ENCODE measurements at places on chromosomes 7 and 10. TPM values are rescaled to one million over a fixed set of nuclear protein-coding genes. Genes with fewer than 3 reads are reported as not detected.

CPVL gene
- total RNA-seq: 72.6 TPM

CTAGE6 gene
- not detected for total RNA-seq

KCND2 gene
- 0.07 TPM for total RNA-seq

MKX gene
- 0.15 TPM for total RNA-seq

ANKRD16 gene
- total RNA-seq: 3.8 TPM

HMX3 gene
- not detected for total RNA-seq

NPFFR1 gene
- total RNA-seq: 0.02 TPM

MEOX2 gene
- 11.2 TPM for total RNA-seq

GPR141 gene
- 0.64 TPM for total RNA-seq

CYP26A1 gene
- not detected for total RNA-seq

LRRC4 gene
- 3.3 TPM for total RNA-seq

RELN gene
- 2.5 TPM for total RNA-seq

SLC18A3 gene
- total RNA-seq: not detected

SERPINE1 gene
- total RNA-seq: 1.3 TPM

HKDC1 gene
- total RNA-seq: not detected

MICALL2 gene
- total RNA-seq: 9.4 TPM

KAZALD1 gene
- 7.8 TPM for total RNA-seq

OPN4 gene
- 0.25 TPM for total RNA-seq

RNF133 gene
- total RNA-seq: 0.47 TPM

CYP3A5 gene
- 0.25 TPM for total RNA-seq

SEMA3A gene
- total RNA-seq: 1.2 TPM

IGF2BP3 gene
- not detected for total RNA-seq

NPC1L1 gene
- not detected for total RNA-seq

DKK1 gene
- total RNA-seq: not detected

HYAL4 gene
- total RNA-seq: not detected

RINT1 gene
- 14.5 TPM for total RNA-seq

EZH2 gene
- 1.1 TPM for total RNA-seq

CCDC3 gene
- total RNA-seq: 2.4 TPM

WNT16 gene
- total RNA-seq: not detected

BAMBI gene
- total RNA-seq: 12.5 TPM

EPHA1 gene
- not detected for total RNA-seq

GRK5 gene
- total RNA-seq: 43.4 TPM

Measured in left ventricle myocardium superior (tissue), 1 donor.